Adrenal gland (tissue), 19 donors: ENCODE measurements at places on chromosomes 3 and 15. TPM values are rescaled to one million over a fixed set of nuclear protein-coding genes. Genes with fewer than 3 reads are reported as not detected.

- peaks cover 7% of the 10 kb centered on the region for H3K4me1 ChIP-seq
- H3K36me3 ChIP-seq: no peaks in the 10 kb centered on the region
- H3K27ac ChIP-seq: no peak overlapping the region
- DNase-seq: no peak
- no peaks in the 10 kb centered on the region for H3K27me3 ChIP-seq
Measured at GRCh38 chr3:122421836-122422235, 6.0 kb upstream of the WDR5B start.

- no peak for DNase-seq
- no peaks in the 10 kb centered on the region for H3K36me3 ChIP-seq
- peaks cover 24% of the 10 kb centered on the region for H3K4me1 ChIP-seq
- no peak overlapping the region for H3K4me3 ChIP-seq
- H3K27me3 ChIP-seq: no peaks in the 10 kb centered on the region
- H3K27ac ChIP-seq: no peak overlapping the region
Measured at GRCh38 chr15:82970078-82970686, 15.8 kb upstream of the RAMAC start.

DNA sequence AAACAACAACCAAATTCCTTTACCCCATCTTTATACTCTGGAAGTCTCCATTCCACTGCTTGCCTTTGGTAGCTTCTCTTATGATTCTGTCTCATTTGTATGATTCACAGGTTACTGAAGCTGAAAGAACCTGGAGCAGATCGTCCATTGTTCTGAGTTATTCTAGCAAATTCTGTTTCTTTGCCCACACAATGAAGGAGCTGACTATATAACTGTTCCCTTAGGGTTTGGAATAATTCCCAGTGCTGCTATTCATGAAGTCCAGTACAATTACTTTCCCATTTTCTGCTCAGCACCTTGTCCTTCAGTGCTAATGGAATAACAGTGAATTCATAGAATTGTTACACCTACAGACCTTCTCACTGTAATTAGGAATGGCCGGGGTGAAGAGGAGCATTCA, 167.8 kb downstream of the CHST2 start:
- no peaks in the 10 kb centered on the region for H3K27me3 ChIP-seq
- no peak for DNase-seq
- H3K27ac ChIP-seq: no peak overlapping the region
- no peaks in the 10 kb centered on the region for H3K36me3 ChIP-seq
- no peaks in the 10 kb centered on the region for H3K4me1 ChIP-seq

- no peaks in the 10 kb centered on the region for H3K4me1 ChIP-seq
- H3K4me3 ChIP-seq: no peak overlapping the region
- H3K27ac ChIP-seq: no peak overlapping the region
- no peak for DNase-seq
- no peaks in the 10 kb centered on the region for H3K27me3 ChIP-seq
- no peaks in the 10 kb centered on the region for H3K36me3 ChIP-seq
Measured at GRCh38 chr15:24696842-24697241, 21.3 kb downstream of the NPAP1 start.

- no peaks in the 10 kb centered on the region for H3K36me3 ChIP-seq
- no peaks in the 10 kb centered on the region for H3K4me1 ChIP-seq
- no peaks in the 10 kb centered on the region for H3K27me3 ChIP-seq
- H3K27ac ChIP-seq: no peak overlapping the region
- no peak overlapping the region for H3K4me3 ChIP-seq
- no peak for DNase-seq
Measured at GRCh38 chr15:89728254-89728653, 22.8 kb downstream of the MESP1 start.

DNA sequence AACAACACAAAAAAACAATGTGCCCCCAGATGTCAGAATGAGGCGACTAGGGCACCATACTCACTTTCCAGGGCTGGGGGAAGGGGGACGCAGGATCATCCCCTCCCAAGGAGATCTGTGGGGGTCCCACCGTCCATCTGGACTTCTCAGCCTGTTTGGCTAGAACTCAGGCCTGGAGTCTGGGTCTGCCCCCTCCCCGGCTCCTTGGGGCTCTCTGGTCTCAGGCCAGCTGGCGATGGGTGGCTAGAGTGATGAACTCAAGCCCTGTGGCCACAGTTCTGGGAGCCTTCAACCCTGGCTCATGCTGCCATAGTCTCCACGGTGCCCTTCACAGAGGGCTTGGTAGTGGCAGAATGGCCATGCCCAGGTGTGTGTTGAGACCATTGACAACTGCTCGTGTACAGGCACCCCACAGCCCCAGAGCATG, 13.6 kb downstream of the ZBTB47 start:
- no peak overlapping the region for H3K27ac ChIP-seq
- peaks cover 6% of the 10 kb centered on the region for H3K4me1 ChIP-seq
- H3K4me3 ChIP-seq: no peak overlapping the region
- no peaks in the 10 kb centered on the region for H3K36me3 ChIP-seq

- peaks cover 8% of the 10 kb centered on the region for H3K4me1 ChIP-seq
- H3K27ac ChIP-seq: no peak overlapping the region
- no peaks in the 10 kb centered on the region for H3K36me3 ChIP-seq
- no peak overlapping the region for H3K4me3 ChIP-seq
- no peak for DNase-seq
Measured at GRCh38 chr3:71578054-71578751, 5.3 kb downstream of the FOXP1 start.

GRCh38 chr15:82647835-82648256, 683 bp upstream of the CPEB1 start:
- H3K27ac ChIP-seq: no peak overlapping the region
- DNase-seq: no peak
- no peak overlapping the region for H3K4me3 ChIP-seq
- no peaks in the 10 kb centered on the region for H3K27me3 ChIP-seq
- no peaks in the 10 kb centered on the region for H3K36me3 ChIP-seq

- no peaks in the 10 kb centered on the region for H3K27me3 ChIP-seq
- H3K27ac ChIP-seq: peak overlapping the region; percentile 80
- no peaks in the 10 kb centered on the region for H3K36me3 ChIP-seq
Measured at GRCh38 chr3:64327100-64327804, 102.0 kb upstream of the PRICKLE2 start.

DNA sequence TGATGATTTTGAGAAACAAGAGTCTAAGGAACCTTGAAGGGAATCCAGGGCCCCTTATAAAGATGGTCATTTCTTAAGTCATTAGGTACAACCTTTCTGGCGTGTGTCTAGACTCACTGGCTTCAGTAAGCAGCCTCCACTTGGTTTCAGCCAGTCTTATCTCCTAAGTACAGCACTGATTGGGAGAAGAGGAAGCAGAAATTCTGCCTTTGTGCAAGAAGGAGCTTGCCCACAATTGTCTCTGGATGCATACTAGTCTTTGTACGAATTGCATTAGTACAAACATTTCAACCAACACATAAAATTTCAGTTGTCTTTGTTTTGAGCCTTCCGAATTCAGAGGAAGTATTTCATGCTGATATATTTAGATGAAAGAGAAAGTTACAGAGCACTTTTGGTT, 139.4 kb downstream of the SLCO3A1 start:
- no peaks in the 10 kb centered on the region for H3K27me3 ChIP-seq
- no peak overlapping the region for H3K4me3 ChIP-seq
- no peak for DNase-seq
- H3K36me3 ChIP-seq: no peaks in the 10 kb centered on the region

DNA sequence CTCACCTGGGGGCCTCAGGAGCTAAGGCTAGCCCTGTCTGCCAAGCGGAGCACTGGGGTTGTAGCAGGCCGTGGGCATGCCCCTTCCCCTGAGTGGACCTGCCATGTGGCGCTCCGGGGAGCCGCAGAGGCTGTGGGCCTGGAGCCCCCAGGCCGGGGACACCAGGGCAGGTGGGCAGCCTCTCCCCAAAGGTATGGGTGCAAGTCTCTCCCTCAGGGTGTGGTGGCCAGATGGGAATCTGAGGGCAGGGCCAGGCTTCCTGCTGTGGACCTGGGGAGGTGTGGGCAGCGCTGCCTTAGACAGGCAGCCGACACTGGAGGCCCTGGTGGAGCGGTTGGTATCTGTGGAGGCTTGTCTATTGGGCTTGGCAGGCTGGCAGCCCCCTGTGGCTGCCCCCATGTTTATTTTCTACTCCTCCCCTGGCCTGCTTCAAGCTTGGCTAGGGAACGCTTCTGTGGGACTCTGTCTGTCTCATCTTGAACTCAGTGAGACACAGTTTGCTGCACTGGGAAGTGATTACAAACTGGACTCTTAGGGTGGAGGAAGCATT, 5.9 kb downstream of the ACVR2B start:
- peak overlapping the region; percentile 94 for H3K27ac ChIP-seq
- no peaks in the 10 kb centered on the region for H3K27me3 ChIP-seq
- no peak for DNase-seq
- H3K4me3 ChIP-seq: peak overlapping the region; percentile 42
- H3K4me1 ChIP-seq: peaks cover 57% of the 10 kb centered on the region

DNA sequence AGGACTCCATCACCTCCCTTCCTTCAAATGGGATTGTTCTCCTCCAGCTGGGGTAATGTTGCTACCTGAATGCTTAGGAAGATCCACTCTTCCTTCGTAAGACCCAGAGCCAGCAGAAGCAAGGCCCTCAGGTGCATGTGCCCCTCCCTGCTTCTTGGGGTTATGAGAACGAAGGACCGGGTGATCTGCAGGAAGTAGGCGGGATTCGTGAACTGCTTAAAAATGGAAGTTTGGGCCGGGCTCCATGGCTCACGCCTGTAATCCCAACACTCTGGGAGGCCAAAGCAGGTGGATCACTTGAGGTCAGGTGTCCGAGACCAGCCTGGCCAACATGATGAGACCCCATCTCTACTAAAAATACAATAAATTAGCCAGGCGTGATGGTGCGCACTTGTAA, 8.0 kb downstream of the TLR9 start:
- peak overlapping the region; percentile 65 for H3K27ac ChIP-seq
- no peak for DNase-seq
- H3K4me3 ChIP-seq: no peak overlapping the region
- H3K4me1 ChIP-seq: peaks cover 21% of the 10 kb centered on the region

DNA sequence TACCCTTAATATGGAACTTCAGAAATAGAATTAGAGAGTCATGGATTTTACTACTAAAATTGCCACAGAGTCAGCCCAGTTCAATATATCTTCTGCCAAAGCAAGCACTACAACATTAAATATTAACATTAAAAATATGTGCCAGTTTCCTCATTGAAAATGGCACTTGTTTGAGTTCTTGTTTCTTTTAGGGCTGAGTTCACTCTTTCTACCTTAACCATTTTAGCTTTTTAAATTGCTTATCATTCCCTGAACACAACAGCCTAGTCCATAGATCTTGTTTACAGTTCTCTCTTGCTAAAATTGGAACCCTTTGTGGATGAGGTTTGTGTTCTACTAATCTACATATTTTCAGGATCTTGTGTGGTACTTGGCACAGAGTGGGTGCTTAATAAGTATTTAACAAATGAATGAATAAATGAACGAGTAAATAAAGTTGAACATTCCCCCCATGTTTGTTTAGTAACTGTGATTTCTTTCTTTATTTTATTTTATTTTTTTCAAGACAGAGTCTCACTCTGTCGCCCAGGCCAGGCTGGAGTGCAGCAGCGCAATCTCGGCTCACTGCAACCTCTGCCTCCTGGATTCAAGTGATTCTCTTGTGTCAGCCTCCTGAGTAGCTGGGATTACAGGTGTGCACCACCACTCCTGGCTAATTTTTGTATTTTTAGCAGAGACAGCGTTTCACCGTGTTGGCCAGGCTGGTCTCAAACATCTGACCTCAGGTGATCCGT, 46.0 kb upstream of the SLC7A14 start:
- H3K4me3 ChIP-seq: no peak overlapping the region
- no peak for DNase-seq
- no peak overlapping the region for H3K27ac ChIP-seq

GRCh38 chr15:58015565-58015964, 49.9 kb downstream of the ALDH1A2 start:
- H3K27me3 ChIP-seq: no peaks in the 10 kb centered on the region
- H3K4me1 ChIP-seq: no peaks in the 10 kb centered on the region
- no peak for DNase-seq
- H3K4me3 ChIP-seq: no peak overlapping the region
- no peaks in the 10 kb centered on the region for H3K36me3 ChIP-seq
- H3K27ac ChIP-seq: no peak overlapping the region

DNA sequence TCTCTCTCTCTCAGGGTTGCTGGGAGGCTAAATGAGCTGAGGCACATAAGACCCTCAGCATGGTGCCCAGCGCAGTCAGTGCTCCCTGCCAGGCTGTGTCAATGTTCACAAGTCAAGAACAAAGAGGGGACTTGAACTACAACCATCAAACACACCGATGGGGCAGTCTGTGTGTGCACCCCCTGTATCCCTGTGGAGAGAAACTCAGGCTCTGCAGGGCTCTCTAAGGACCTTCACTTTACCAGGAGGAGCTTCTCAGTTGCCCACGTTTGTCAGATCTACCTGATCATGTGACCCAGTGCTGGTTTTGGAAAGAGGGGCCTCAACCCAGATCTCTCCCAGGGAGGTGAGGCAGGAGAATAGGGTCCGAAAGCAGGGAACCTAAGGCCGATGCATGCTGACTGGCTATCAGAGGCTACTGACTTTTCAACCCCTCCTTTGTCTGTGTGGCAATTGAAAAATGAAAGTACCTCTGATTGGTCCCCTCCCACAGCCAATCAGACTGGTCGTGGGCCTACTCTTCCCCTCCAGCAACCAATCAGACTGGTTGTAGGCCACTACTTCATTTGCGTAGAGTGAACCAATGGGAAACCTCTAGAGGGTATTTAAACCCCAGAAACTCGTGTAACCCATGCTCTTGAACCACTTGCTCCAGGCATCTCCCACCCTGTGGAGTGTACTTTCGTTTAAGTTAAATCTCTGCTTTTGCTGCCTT, 34.0 kb downstream of the RHCG start:
- no peaks in the 10 kb centered on the region for H3K27me3 ChIP-seq
- no peaks in the 10 kb centered on the region for H3K36me3 ChIP-seq
- DNase-seq: no peak
- no peak overlapping the region for H3K4me3 ChIP-seq

GRCh38 chr15:66803182-66803729, 101.2 kb downstream of the SMAD6 start:
- peaks cover 11% of the 10 kb centered on the region for H3K4me1 ChIP-seq
- peak; percentile 98 for DNase-seq
- no peaks in the 10 kb centered on the region for H3K27me3 ChIP-seq
- H3K4me3 ChIP-seq: no peak overlapping the region
- H3K27ac ChIP-seq: peak overlapping the region; percentile 58

- DNase-seq: no peak
- H3K27ac ChIP-seq: no peak overlapping the region
- H3K4me1 ChIP-seq: no peaks in the 10 kb centered on the region
- no peaks in the 10 kb centered on the region for H3K27me3 ChIP-seq
Measured at GRCh38 chr3:96622878-96623277, 191.5 kb upstream of the EPHA6 start.

Gene ERICH6
- polyA plus RNA-seq: not detected

Gene ZNF80
- polyA plus RNA-seq: not detected

Gene DCLK3
- 0.05 TPM for polyA plus RNA-seq

Gene RBP2
- polyA plus RNA-seq: 0.71 TPM

Gene ANKDD1A
- 23.0 TPM for polyA plus RNA-seq

Gene ADAMTS17
- 0.51 TPM for polyA plus RNA-seq

Gene LTK
- 1.2 TPM for polyA plus RNA-seq

Gene REC114
- not detected for polyA plus RNA-seq
